ENCODE measurements at places on chromosomes 7 and 10. TPM values are rescaled to one million over a fixed set of nuclear protein-coding genes. Genes with fewer than 3 reads are reported as not detected.

CTNNA3 gene
- total RNA-seq, result not detected

ASAH2B gene
- total RNA-seq, result 4.1 TPM

ITPRID1 gene
- not detected for total RNA-seq

NUTM2E gene
- total RNA-seq, result 0.53 TPM

NME8 gene
- total RNA-seq, result not detected

TBX20 gene
- 2.1 TPM for total RNA-seq

ZSCAN21 gene
- total RNA-seq, result 12.4 TPM

COL17A1 gene
- 2.7 TPM for total RNA-seq

AGR2 gene
- total RNA-seq, result 93.9 TPM

OR2F2 gene
- total RNA-seq, result not detected

DNAH11 gene
- 0.15 TPM for total RNA-seq

PON1 gene
- 0.94 TPM for total RNA-seq

MNX1 gene
- 5.6 TPM for total RNA-seq

GALNT17 gene
- not detected for total RNA-seq

CAPZA2 gene
- total RNA-seq, result 116 TPM

NUDT13 gene
- 2.5 TPM for total RNA-seq

ANXA11 gene
- 142 TPM for total RNA-seq

TFEC gene
- not detected for total RNA-seq

BTRC gene
- 8.9 TPM for total RNA-seq

DLG5 gene
- total RNA-seq, result 31.3 TPM

CPXM2 gene
- not detected for total RNA-seq

GATA3 gene
- total RNA-seq, result 4.5 TPM

CPVL gene
- 0.34 TPM for total RNA-seq

AGMO gene
- total RNA-seq, result 0.72 TPM

ACTR3C gene
- not detected for total RNA-seq

CBX3 gene
- 236 TPM for total RNA-seq

AP3M1 gene
- 28.1 TPM for total RNA-seq

ARHGAP19 gene
- 4.8 TPM for total RNA-seq

RBM17 gene
- 116 TPM for total RNA-seq

PRSS37 gene
- total RNA-seq, result not detected

IGF2BP3 gene
- total RNA-seq, result 30.4 TPM

RBP4 gene
- total RNA-seq, result 8.8 TPM

RAB19 gene
- total RNA-seq, result not detected

CFAP69 gene
- total RNA-seq, result 2.5 TPM

VENTX gene
- not detected for total RNA-seq

CYP3A7 gene
- total RNA-seq, result not detected

ACSM6 gene
- not detected for total RNA-seq

CARD11 gene
- 1.8 TPM for total RNA-seq

ACTL6B gene
- total RNA-seq, result not detected

OR2A42 gene
- not detected for total RNA-seq

MUC3A gene
- 17.8 TPM for total RNA-seq

SPAG6 gene
- not detected for total RNA-seq

POU6F2 gene
- not detected for total RNA-seq

PDCD4 gene
- total RNA-seq, result 35.0 TPM

OR2A7 gene
- total RNA-seq, result not detected

LLCFC1 gene
- total RNA-seq, result not detected

ZNF862 gene
- 2.2 TPM for total RNA-seq

DOCK4 gene
- 5.0 TPM for total RNA-seq

SAP25 gene
- 1.3 TPM for total RNA-seq

ETV1 gene
- 3.5 TPM for total RNA-seq

TMEM184A gene
- total RNA-seq, result 15.2 TPM

SKIDA1 gene
- total RNA-seq, result 1.5 TPM

MICU1 gene
- total RNA-seq, result 60.4 TPM

FAM20C gene
- total RNA-seq, result 34.2 TPM

DUSP5 gene
- 134 TPM for total RNA-seq

All from A549 treated with CORT108297 at 1 μM for 4 hours (cell line).